Tongue (tissue), 3 donors: ENCODE measurements at places on chromosomes 3 and 15. TPM values are rescaled to one million over a fixed set of nuclear protein-coding genes. Genes with fewer than 3 reads are reported as not detected.

CLDN11 gene
- 4.1 TPM for total RNA-seq

ZNF774 gene
- 4.9 TPM for total RNA-seq

CASR gene
- total RNA-seq: not detected

CFAP100 gene
- not detected for total RNA-seq

GPR149 gene
- 0.41 TPM for total RNA-seq

AQR gene
- total RNA-seq: 32.7 TPM

ACP3 gene
- total RNA-seq: 8.3 TPM

GATM gene
- total RNA-seq: 743 TPM

STX19 gene
- 0.41 TPM for total RNA-seq

ACTRT3 gene
- total RNA-seq: 1.7 TPM

ANKRD34C gene
- 0.21 TPM for total RNA-seq

POLQ gene
- 3.7 TPM for total RNA-seq

GNAT1 gene
- total RNA-seq: not detected

ZNF660 gene
- 3.4 TPM for total RNA-seq

PP2D1 gene
- total RNA-seq: not detected

GOLGA8R gene
- total RNA-seq: 8.5 TPM

GOLGA8O gene
- 0.92 TPM for total RNA-seq

PARP16 gene
- total RNA-seq: 8.7 TPM

ALDH1A2 gene
- total RNA-seq: 1.6 TPM

ATP13A5 gene
- total RNA-seq: 0.31 TPM

CPB1 gene
- not detected for total RNA-seq

ELL3 gene
- 6.1 TPM for total RNA-seq

ISLR gene
- total RNA-seq: 119 TPM

THUMPD3 gene
- 38.6 TPM for total RNA-seq

ZDHHC19 gene
- not detected for total RNA-seq

ZNF148 gene
- total RNA-seq: 36.2 TPM

SLC12A6 gene
- total RNA-seq: 28.1 TPM

CSPG5 gene
- total RNA-seq: 1.4 TPM

CCDC191 gene
- 4.3 TPM for total RNA-seq

CHL1 gene
- total RNA-seq: 69.0 TPM

SUSD5 gene
- 3.5 TPM for total RNA-seq

ACTC1 gene
- total RNA-seq: 1,740 TPM

ITIH3 gene
- total RNA-seq: 0.62 TPM

ESYT3 gene
- 5.8 TPM for total RNA-seq

MIX23 gene
- total RNA-seq: 19.7 TPM

C3orf85 gene
- not detected for total RNA-seq

SCN11A gene
- total RNA-seq: 2.3 TPM

CCDC54 gene
- total RNA-seq: not detected

MCF2L2 gene
- total RNA-seq: 2.6 TPM

ITGA11 gene
- total RNA-seq: 6.3 TPM

MOBP gene
- total RNA-seq: not detected

PAQR9 gene
- not detected for total RNA-seq

SAMD7 gene
- total RNA-seq: not detected

EMC7 gene
- 24.8 TPM for total RNA-seq

VGLL3 gene
- 30.6 TPM for total RNA-seq

ARHGEF26 gene
- total RNA-seq: 18.4 TPM

PARP6 gene
- total RNA-seq: 31.4 TPM

P2RY12 gene
- total RNA-seq: 0.21 TPM

CAMP gene
- total RNA-seq: not detected

ECE2 gene
- not detected for total RNA-seq

MUSTN1 gene
- total RNA-seq: 45.2 TPM
